ENCODE measurements at places on chromosomes 5 and 9.

DNA sequence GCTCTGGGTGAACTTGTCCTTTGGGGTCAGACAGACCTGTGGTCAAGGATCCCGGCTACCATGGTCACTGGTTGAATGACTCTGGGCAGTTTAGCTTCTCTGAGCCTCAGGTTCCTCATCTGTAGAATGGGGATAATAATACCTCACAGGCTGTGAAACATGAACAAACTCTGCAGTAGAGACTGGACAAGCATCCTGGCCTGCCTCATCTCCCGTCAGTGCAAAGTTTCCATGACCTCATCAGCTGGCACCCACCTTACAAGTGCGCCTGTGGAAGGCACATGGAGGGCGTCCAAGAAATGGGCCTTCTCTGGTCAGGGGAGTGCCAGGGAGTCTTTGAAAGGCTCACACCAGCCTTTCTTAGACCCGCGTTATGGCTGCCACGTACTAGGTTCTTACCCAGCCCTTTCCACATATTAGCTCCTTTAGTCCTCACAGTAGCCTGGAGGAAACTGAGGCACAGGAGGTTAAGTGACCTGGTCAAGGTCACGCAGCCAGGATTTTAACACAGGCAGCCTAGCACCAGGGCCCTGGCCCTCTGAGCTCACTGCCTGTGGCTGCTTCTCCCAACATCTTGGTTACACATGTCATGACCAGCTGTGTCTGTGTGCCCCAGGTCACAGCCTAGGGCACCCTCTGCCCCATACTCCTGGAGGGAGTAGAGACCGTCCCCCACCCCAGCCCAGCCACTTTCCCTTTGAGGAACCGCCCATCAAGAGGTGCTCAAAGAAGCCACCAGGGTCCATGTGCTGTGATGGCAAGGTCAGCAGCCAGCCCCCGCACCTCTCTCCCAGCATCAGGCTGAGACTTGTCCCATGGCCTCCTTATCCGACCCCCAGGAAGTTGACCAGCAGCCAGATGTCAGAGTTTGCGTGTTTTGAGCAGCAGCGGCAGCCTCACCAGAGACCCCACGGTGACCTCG is 39.4 kb upstream of the RPL26L1 start:
- no peak for DNase-seq

DNA sequence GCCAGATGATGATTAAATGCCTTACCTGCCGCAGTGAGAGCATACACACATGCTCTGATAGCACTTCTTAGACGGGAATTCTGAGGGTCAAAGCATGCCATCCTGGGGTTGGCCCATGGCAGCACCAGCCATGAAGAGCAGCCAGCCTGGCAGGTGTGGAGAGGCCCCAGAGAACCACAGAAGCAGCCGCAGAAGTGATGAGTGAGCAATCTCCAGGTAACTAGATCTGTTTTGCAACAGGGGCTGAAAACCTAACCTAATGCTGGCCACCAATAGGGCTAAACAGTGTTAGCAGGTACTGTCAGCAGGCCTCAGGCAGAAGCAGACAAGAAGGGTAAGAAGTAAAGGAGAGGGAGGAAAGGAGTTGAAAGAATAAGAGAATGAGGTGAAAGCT is 33.5 kb upstream of the HOMER1 start:
- peak; percentile 14 for DNase-seq

- DNase-seq, result no peak
Observed at GRCh38 chr9:113311961-113312360, 8.8 kb upstream of the RNF183 start.

GRCh38 chr9:123893831-123894460 is 36.0 kb downstream of the DENND1A start:
- DNase-seq, result no peak

- no peak for DNase-seq
Observed at GRCh38 chr5:137453483-137454080, 45.5 kb downstream of the SPOCK1 start.

DNA sequence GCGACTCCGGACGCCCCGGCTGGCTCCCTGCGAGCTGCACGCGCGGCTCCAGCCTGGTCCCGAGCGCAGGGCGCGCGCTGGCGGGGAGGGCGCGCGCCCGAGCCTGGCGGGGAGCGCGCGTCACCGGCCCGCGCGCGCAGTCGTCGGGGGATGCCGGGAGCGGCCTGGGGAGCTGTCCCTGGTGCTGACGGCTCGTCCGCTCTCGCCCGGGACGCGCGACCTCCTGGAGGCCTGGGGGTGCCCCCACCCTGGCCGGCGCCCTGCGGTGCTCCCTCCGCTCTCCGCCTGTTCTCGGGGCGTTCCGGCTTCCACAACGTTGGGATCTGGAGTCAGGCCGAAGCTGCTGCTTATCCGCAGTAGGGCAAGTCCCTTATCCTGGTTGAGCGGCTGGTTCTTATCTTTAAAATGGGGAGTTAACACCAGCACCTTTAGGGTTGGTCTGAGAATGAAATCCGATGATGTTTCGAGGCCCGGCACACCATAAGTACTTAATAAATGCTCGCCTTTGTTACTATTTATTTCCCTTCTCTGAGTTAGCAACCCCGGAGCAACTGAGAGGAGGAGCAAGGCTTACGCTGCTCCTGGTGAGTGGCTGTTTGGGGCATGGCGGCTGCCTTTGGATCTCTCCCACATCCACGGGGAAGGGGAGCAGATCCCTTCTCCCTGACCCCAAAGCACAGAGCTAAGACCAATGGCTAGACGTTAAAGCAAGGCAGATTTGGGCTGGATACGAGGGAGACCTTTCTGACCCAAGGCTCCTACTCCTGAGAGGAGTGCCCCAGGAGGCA is at the start of gene FAM163B:
Gene FAM163B, minus strand, starts transcription at position 79 of the 788 bp plus-strand sequence. CDS start 29,166 bp downstream, outside the sequence.
- no peak for DNase-seq

- DNase-seq, result no peak
Observed at GRCh38 chr9:18601956-18602355, 128.0 kb downstream of the ADAMTSL1 start.

DNA sequence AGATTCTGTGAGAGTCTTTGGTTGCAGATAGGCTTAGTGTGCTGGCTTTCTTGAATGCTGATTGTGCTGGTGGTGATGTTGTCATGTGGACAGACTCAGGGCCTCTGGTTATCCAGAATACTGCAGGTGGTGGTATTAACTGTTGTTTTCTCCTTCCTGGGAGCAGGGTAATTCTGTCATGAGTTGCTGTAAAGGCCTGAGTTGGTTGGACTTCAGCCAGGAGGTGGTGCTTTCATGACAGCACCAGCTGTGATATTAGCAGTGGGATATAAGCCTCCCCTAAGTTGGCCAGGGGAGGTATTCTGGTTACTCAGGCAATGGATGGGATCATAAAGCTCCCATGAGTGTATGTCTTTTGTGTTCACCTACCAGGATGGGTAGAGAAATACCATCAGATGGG is 16.4 kb upstream of the RNF180 start:
- DNase-seq, result no peak

- no peak for DNase-seq
Observed at GRCh38 chr5:104186100-104186499, 623.5 kb upstream of the NUDT12 start.

DNA sequence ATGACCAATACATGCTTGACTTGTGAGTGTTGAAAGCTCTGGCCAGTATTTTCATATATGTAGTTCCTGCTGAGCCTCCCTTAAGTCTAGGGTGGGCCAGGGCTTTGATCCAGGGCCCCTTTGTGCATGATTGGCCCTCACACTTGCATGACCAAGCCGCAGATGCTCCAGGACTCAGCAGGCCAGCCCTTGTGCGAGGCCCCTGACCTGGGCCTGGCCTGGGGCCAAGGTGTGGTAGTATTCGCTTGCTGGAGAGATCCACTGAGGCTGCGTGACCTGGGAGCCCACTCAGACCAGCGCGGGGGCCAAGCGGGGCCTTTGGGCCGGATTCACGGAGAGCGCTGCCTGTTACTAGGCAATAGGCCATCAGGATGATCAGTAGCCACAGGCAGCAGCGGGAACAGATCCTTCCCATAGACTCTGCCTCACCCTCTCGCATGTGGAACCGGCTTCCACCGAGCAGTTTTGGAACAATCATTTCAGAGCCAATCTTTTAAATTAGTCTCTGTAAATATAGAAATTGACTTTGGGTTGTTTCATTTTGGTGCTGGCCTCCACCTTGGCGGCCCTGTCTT is 79.0 kb upstream of the PTCH1 start:
- DNase-seq, result no peak

DNA sequence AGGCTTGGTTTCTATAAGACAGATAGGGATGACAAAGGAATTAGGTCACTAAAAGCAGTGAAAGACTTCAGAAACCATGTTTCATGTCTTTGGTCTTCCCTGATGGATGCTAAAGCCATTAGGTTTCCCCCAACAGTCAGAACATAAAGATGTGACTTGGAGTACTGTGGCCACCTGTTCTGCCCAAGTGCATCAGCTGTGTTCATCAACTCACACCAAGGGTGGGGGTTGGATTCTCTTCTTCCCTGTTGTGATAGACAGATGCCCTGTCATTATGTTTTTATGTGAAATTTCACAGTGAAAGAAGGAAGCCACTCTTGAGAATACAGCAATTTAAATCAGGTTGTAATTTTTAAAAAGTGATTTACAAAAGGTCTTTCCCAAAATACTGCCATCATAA is 196.8 kb downstream of the SH3GL2 start:
- DNase-seq, result no peak

DNA sequence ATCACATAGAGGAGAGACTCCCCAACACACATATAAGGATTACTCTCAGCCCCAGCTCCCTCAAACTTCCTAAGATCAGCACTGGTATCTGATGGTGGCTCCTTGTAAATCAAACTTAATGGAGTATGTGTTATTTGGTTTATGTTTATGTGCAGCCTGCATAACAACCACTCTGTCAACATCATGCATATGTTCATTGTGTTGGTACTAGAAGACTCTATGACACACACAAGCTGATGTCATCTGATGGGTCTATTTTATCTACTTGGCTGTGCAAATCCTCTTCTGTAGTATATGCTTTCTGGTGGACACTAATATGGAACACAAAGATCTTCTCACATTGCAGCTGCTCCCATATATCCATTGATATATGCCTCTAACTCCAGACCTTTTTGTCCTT is 134.0 kb upstream of the FAM174A start:
- DNase-seq, result no peak

- DNase-seq, result no peak
Observed at GRCh38 chr9:36828611-36829013, 205.5 kb downstream of the PAX5 start.

DNA sequence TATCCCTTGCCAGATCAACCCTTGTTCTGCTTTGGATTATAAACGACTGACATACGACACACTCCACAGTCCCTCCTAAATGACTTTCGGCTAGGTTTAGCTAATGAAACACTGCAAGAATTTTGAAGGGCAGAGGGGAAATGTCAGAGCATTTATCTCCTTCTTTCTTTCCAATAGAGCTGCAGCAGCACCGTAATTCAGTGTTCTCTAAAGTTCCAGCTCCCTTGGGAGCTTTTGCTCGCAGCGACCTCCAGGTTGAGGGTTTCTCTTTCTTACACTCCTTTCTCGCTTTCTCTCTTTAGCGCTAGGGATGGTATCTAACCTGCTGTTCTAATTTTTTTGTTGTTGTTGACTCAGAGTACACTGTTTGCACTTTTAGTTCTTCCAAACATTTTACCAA is 467.1 kb upstream of the ST8SIA4 start:
- DNase-seq, result no peak
